ENCODE measurements at places on chromosomes 6 and 20. TPM values are rescaled to one million over a fixed set of nuclear protein-coding genes. Genes with fewer than 3 reads are reported as not detected.
A peak's percentile ranks its signal among the peaks of the same experiment; 100 is the strongest.

INSM1 gene
- not detected for total RNA-seq

DNA sequence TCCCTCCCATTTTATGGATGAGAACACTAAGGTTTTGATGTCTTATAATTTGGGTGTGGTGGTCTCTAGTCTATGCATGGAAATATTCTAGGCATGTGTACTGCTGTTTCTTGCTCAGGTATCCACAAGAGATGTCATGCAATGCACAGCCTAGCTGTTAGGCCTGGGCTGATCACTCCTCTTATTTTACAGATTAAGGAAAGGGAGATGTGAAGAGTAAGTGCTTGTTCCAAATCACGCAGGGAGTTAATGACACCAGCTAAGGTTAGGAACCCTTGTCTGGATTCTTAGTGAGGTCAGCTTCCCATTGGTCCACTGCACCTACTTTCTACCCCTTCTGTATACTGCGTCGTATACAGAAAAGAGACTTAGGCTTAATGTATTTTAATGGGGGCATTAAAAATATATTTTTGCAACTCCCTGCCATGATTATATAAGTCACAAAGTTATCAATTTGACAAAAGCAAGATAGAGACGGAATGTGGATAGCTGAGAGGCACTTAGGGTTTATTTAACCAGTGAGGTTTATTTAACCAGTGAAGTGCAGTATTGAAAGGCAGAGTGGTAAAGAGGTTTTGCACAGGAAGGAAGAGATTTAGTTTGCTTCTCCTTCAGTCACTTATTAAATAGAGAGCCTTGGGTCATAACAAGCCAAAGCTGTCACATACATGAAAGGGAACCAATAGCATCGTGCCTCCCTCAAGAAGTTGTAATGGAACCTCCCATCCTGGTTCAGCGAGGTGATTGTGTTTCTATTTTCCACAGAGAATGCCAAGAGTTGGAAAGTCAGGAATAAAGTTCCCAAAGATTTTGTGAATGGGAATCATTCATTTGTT is 95.0 kb upstream of the FAM184A start:
- DNase-seq: no peak

DNA sequence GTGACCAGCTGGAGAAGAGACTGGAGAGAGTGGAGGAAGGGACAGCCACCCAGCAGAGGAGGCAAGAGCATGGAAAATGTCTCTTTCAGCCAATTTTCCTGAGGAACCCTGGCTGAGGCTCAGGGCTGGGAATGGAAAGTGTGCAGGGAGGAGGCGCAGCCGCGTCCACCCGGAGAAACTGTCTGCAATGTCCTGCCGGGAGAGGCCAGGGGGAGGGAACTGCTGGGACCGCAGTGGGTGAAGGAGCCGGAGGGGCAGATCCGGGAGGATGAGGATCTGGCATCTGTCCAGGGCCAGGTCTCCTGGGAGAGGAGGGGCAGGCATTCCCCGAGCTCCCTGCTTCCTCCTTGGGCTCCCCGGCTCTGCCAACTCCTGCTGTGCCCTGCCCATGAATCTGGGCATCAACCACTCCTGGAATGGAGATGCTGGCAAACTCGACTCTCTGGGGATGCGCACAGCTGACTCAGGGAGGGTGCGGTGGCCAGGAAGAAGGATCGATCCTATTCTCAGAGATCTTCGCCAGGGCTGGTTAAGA is 17.4 kb upstream of the HM13 start:
- DNase-seq: peak; percentile 89

EFCAB8 gene
- not detected for total RNA-seq

DNA sequence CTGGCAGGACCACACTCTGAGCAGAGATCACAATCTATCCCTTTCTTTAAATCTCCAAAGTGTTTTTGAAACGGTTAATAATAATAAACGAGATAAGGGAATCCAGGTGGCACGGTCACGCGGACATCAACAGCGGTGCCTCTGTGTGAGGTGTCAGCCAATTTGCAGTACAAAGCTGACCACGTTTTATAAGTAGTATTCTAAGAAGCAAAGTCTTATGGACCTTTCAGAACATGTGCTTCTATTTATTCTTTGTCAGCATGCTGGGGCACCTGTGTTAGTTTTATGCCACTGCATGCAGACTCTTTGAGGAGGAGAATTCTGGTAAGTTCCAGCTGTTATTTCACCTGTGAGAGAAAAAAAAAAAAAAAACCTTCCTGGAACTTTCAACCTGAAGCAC is 39.0 kb upstream of the EXOC2 start:
- no peak for DNase-seq

C6orf58 gene
- not detected for total RNA-seq

CLDN20 gene
- total RNA-seq: not detected

BANF2 gene
- total RNA-seq: not detected

DNA sequence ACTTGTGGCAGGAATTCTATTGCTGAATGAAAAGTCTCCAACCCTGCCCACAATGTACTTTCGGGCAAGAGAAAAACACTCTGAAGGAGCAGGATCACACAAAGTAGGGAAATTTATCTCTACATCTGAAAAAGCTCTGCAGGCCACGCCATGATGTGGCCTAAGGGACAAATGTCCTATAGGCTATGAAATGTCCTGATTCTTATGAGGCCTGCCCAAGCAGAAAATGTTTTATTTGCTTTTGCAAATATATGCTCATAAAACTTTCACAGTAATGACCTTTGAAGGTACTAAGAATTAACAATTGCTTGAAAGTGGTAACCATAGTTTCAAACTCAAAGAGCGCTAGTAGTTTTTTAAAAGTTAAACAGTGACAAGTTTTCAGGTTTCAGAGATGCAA is 31.0 kb downstream of the SYCP2 start:
- no peak for DNase-seq

GRCh38 chr6:31791324-31792089 is 4.0 kb downstream of the VARS1 start:
- DNase-seq: no peak

DNA sequence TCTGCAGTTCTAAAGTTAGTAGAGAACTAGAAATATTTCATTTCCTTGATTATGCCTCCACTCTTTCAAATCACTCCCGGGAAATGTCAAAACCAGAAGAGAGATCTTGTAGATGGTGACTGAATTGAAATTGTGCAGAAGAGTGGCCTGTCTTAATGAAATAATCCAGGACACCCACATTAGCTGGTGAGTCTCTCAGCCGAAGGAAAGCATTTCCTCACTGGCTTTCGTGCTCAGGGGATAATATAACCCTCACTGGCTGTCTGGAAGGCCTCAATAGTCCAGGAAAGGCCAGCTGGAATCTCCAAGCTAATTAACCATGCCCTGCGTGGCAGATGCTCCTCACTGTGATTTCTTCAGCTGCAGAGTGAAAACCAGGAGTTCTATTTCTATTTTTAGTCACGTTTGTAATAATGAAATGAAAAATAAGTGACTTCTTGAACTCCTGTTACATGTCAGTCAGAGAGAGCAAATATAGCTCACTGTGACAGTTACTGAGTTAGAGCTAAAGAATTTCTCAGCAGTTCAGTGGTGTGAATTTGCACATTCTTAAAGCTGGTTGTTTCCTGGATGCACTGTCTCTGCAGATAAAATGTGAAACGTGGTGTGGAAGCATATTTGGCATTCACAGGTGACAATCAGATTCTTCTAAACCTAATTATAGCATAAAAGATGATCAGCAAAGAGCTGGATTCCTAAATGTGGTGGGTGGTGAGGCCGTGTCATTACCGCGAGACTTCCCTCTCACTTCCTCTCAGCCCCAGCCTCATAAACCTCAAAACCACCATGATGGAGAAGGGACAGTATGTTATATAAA is 211.7 kb downstream of the LMBRD1 start:
- no peak for DNase-seq

DNA sequence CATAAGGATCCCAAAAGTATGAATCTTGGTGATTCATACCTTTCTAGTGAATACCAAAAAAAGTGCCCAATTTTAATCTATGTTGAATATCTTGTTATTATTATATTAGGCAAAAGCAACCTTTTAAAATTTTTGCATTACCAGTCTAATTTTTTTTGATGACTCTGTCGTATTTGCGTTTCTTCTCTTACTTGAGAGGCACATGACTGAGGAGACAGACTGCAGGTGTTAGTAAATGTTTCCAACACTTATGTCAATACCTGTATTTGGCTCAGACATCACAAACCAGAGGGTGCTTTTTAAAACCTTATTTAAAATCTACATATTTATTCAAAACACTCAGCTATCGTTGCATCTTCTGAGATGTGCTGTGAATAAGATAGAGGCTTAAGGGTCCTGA is 27.1 kb downstream of the ID4 start:
- DNase-seq: no peak

BPIFB1 gene
- total RNA-seq: not detected

OR2B6 gene
- not detected for total RNA-seq

- no peak for DNase-seq
Observed at GRCh38 chr6:53752856-53753255, 41.9 kb upstream of the LRRC1 start.

- DNase-seq: no peak
Observed at GRCh38 chr6:166514196-166514595, 72.3 kb downstream of the RAMACL start.

- no peak for DNase-seq
Observed at GRCh38 chr6:2110504-2110903, 134.9 kb downstream of the GMDS start.

- no peak for DNase-seq
Observed at GRCh38 chr6:90028995-90029635, 134.8 kb downstream of the GJA10 start.

DNA sequence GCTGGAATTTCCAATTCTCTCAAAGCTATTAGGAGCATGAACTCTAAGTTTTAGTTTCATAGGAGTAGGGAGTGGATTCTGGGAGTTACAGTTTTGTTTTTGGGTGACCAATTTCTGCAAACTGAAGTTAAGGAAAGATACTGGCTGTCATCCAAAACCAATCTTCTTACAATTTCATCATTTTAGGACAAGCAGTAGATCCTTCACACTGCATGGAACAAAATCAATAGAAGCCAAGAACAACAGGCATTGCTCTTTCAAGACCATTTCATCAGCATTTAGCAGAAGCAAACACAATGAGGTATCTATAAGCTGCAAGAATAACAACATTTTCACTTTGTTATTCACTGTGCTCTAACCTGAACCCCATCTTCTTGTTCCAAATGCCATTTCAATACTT is 173.0 kb downstream of the GMDS start:
- DNase-seq: no peak

DNA sequence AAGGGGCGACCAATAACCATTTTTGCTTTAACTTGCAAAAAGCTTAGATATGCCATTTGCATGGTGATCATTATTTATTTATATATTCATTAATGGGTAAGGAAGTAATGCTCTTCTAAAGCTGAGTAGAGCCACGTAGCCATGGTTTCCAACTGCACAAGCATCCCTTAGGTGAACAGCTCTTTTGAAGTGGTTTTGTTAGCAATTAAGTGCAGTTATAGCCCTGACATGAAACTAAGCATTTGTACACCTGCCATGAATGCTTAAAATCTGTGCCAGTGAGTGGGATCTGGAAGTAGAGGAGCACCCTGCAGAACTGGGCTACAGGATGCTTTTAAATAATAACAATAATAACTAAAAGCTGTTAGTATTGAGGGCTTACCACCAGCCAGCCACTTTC is 19.1 kb downstream of the TRAF3IP2 start:
- no peak for DNase-seq

DNA sequence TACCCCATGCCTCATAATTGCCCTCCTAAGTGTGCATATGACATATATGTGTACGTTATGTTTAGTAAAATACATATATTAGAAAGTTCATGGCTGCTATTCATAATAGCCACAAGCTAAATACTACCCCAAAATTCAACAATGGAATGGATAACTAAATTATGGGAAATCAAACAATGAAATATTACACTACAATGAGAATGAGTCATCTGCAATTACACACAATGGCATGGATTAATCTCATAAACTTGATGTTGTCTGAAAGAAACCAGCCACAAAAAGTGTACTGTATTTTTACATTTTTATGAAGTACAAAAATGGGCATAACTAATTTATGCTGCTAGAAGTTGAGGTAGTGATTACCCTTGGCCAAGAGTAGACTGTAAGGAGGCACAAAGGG is 477.0 kb downstream of the HAO1 start:
- no peak for DNase-seq

GRCh38 chr6:46368169-46368536 is 123.1 kb downstream of the RCAN2 start:
- no peak for DNase-seq

- peak; percentile 74 for DNase-seq
Observed at GRCh38 chr6:52994839-52995088, 320 bp downstream of the GSTA4 start.

DNA sequence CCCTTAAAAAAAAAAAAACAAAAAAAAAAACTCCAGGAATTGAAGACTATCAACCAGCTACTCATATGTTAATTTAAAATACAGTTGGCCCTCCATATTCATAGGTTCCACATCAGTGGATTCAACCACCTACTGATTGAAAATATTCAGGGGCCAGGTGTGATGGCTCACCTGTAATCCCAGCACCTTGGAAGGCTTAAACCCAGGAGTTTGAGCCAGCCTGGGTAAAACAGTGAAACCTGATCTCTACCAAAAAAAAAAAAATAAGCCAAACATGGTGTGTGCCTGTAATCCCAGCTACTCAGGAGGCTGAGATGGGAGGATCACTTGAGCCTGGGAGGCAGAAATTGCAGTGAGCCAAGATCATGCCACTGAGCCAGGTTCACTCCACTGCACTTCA is 72.4 kb upstream of the SMIM8 start:
- no peak for DNase-seq

- DNase-seq: no peak
Observed at GRCh38 chr6:151376440-151376839, 14.9 kb downstream of the ZBTB2 start.

DIDO1 gene
- total RNA-seq: 38.9 TPM

BNIP5 gene
- not detected for total RNA-seq

GRCh38 chr6:135183532-135184440 is 2.7 kb downstream of the MYB start:
- DNase-seq: no peak

- DNase-seq: no peak
Observed at GRCh38 chr20:41507851-41508250, 110.3 kb downstream of the CHD6 start.

SLC2A10 gene
- 2.7 TPM for total RNA-seq

DNA sequence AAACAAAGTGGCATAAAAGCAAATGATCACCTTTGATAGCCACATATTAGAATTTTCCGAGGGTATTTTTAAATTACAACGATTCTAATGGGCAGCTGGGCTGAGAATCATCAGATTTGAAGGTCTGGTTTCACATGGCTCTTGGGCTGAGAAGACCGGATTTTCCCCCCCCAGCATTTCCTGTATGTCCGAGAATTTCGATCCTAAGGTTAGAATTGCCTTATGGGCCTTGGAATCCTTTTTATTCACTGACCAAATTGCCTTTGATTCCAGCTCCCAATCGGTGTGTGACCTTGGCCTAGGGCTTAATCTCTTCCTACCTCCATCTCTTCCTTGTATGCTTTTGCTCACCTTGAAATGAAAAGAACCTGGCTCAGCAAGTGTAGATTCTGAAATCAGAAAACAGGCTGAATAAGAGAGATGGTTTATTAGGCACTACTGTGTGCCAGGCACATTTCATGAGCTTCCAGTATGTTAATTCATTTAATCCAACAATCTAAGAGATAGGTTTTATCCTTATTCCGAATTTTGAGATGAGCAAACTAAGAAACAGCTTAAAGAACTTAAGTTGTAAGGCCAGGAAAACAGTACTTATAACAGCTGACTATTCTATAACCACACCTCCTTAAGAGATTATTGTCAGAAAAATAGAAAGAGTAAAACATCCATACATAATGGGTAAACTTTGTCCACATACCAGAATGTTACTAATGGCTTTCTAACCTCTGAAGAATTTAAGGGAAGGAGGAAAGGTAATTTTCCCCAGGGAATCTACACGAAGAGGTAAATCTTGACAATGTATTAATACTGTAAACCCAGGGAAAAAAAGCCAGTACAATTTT is 39.4 kb downstream of the HFE start:
- DNase-seq: no peak

All from cardiac septum (tissue), 1 donor.